ENCODE measurements at places on chromosomes 6 and 20. TPM values are rescaled to one million over a fixed set of nuclear protein-coding genes. Genes with fewer than 3 reads are reported as not detected.

GRCh38 chr6:53220605-53221004 is 72.0 kb upstream of the GCM1 start:
- DNase-seq: no peak

DNA sequence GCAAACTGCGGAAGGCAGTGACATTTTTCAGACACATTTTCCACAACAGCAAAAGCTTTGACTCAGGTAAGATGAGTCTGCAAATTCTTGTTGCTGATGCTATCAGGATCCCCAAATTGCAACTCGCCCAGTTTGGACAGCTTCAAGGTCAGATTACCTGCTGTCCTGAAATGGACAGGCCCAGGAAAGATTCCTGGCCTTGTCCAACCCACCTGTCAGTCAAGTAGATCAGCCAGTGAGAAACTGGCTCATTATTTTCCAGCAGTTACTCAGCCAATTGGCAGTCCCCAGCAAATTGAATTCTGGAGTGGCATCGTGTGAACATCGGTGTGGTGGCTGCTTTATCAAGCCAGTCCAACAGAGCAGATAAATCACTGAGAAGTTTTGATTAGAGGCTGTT is 84.5 kb upstream of the SNAP25 start:
- DNase-seq: no peak

DNA sequence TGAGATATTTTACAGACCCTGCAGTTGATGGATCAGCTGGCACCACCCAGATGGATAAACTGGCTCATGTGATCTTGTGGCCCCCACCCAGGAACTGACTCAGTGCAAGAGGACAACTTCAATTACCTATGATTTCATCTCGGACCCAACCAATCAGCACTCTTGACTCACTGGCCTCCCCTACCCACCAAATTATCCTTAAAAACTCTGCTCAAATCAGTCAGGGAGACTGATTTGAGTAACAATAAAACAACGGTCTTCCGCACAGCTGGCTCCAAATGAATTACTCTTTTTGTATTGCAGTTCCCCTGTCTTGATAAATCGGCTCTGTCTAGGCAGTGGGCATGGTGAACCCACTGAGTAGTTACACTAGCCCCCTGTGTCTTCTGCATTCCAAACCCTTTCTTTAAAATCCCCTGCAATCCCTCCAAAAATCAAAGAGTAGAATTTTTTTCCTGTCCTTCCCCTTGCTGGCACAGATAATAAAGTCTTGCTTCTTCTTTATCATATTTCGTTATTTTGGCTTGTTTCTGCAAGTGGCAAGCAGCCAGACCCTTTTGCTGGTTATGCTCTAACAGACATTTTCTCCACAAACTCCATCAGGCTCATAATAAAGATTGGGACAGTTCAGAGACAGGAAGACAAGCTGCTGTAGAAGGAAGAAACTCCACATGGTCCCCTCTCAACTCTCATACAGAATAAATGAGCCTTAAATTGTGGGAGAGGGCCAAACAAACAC is 48.3 kb downstream of the OR2B6 start:
- DNase-seq: no peak

DNA sequence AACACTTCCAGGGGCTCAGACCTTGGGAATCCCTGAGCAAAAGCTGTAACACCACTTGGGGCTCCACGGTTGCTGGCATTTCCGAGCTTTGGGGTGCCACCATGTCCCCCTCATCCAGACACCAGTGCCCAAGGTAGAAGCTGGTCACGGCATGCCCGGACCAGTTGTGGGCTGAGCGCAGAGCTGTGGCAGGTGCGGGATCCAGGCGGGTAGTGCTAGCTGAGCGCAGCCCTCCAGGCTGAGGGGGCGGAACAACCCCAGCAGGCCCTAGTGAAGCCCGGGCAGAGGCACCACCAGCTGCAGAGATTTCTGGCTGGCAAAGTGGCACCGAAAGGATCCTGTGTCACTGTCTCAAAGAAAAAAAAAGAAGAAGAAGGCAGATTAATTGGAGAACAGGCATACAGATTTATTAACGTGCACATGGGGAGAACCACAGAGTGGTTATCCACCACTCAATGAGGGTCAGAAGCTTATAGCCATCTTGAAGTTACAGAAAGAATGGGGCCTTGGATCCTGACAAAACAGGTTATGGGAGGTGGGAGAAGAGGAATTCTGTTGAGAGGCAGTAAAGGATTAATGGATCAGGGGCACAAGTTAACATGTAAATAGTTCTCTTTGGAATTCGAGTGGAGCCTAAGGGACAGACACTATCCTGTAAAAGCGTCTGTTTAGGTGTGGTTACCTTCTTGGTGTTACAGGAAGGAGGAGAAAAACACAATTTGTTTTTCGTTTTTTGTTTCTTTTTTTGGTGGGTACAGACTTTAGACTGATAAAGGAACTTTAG is 107.5 kb downstream of the CD24 start:
- no peak for DNase-seq

GRCh38 chr6:100460650-100461204 is 4.0 kb downstream of the SIM1 start:
- DNase-seq: no peak

GRCh38 chr20:49964964-49965780 is 17.6 kb upstream of the SNAI1 start:
- DNase-seq: peak; percentile 52

GRCh38 chr6:75412969-75413662 is 80.5 kb downstream of the FILIP1 start:
- DNase-seq: no peak

DNA sequence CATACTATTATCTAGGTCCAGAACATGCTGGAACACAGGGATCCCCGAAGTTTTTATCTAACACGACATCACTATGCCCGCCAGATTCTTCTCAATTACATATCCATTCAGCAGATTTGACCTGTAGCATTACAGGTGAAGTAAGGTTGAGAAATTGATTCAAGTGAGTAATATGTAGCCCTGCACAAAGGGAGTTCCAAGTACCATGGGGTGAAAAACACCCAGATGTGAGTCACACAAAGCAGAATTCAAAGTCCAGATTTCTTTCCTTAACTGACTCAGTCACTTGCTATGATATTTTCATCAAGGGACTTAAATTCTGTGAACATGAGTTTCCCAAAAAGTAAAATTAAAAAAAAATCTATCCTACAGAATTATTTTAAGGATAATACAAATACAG is 655.4 kb upstream of the PTCHD4 start:
- DNase-seq: peak; percentile 75

DNA sequence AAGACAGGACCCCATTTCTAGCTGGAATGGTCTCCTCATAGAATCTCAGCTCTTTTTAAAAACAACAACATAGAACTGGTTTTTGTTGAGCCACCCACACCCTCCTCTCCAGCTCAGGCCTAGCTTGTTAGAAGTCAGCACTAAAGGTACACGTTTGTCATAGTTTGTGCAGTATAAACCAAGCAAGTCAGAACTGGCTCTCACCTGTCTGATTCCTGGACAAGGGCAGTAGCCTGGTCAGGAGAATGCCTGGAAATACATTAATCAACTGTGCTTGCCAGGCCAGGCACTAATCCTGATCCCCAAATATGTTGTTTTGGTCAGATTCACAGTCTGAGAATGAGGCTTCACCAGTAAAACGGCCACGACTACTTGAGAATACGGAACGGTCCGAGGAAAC is 296.7 kb downstream of the ZFAND3 start:
- DNase-seq: no peak

GRCh38 chr6:105644073-105644489 is 241.2 kb upstream of the PREP start:
- no peak for DNase-seq

GRCh38 chr6:36506611-36507010 is 40.7 kb downstream of the STK38 start:
- no peak for DNase-seq

- peak; percentile 42 for DNase-seq
Observed at GRCh38 chr6:134060491-134061106, 8.2 kb upstream of the SLC2A12 start.

DNA sequence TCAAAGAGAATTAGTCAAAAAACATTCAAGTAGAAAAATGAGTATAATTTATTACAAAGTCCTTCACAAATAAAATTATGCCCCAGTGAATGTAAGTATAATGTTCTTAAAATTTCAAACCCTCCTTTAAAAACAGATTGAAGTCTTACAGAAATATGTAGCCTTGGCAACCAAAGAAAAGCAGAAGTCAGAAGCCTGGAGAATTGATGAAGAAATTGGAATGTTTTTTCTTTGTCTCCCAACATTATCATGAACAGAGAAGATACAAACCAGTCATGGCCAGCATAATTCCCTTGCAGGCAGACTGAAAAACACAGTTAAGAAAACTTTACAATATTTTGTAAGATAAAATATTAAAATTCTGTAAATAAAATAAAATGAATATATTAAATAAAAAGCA is 221.9 kb downstream of the TBC1D32 start:
- no peak for DNase-seq

DNA sequence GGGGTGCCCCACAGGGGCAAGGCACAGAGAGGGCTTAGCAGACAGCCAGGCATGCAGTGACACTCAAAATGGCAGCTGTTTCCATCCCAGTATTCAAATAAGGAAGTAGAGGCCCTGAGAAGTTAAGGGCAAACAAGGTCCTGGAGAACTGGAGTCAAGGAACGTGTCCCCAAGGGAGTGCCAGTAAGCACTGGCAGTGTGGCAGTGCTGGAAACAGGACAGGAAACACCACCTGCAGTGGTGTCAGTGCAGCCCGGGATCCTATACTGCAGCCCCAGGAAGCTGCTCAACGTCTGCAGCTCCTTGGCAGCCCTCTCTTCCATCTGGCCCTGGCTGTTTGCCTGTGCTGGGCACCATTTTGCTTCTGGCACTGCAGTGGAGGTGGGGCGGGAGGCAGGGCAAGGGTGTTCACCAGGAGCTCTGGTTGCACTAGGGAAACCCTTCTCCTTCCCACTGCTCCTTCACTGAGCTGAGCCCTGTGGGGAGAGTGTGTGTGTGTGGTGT is 56.3 kb downstream of the EDN3 start:
- no peak for DNase-seq

- DNase-seq: no peak
Observed at GRCh38 chr6:136365776-136366354, 76.2 kb upstream of the BCLAF1 start.

DNA sequence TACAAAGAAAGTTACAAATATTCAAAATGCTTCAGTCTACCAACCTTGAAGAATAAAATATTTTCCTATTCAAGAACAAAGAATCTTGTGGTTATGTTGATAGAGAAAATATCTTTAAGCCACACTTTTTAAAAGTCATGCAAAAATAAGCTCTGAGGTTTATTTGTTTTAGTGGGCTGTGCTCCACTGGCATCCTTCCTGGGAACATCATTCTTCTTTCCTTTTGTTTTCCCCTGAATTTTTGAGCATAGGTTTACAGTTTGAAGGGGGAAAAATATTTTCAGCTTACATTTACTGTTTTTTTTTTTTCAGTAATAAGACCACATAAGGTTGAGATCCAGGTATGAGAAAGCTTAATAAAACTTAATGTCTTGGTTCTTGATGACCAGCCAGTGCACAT is 72.0 kb upstream of the BACH2 start:
- DNase-seq: no peak

GRCh38 chr6:13485303-13485702 is 2.1 kb downstream of the GFOD1 start:
- no peak for DNase-seq

GRCh38 chr6:142885182-142885867 is 59.7 kb downstream of the HIVEP2 start:
- DNase-seq: peak; percentile 99

The C6orf52 gene
- total RNA-seq: 6.2 TPM

The KCNB1 gene
- not detected for total RNA-seq

The C6orf141 gene
- 12.3 TPM for total RNA-seq

The UST gene
- total RNA-seq: 4.2 TPM

The AGER gene
- 20.4 TPM for total RNA-seq

The TDP2 gene
- total RNA-seq: 83.0 TPM

All from PC-9 (cell line).